ENCODE measurements at places on chromosomes 5 and 9.

DNA sequence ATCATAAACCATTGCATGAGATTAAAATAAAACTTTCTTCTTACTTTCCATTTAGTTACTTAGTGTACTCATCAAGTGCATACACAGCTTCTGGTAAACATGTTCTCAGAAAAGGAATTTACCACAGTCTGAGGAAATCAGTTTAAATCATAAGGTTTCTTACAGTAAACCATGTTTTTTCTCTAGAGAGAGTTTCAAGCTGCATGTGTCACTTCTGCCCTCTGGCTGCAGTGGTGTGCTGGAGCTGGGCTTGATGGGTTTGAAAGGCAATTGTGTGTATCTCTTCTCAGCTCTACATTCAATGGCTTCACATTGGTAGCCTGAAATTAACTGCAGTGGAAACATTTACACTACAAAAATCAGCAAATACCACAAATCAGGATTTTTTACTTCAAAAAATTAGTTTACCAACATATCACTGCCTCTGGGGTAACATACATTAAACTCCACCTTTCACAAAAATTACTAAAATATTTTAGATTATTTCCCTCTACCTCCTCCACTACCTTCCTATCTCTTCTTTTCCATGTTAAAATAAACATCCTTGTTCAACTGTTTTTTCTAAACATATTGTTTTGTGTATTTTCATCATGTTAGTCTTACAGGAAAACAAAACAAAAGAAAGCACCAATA is 414.3 kb downstream of the ANXA1 start:
- DNase-seq = peak; percentile 0

DNA sequence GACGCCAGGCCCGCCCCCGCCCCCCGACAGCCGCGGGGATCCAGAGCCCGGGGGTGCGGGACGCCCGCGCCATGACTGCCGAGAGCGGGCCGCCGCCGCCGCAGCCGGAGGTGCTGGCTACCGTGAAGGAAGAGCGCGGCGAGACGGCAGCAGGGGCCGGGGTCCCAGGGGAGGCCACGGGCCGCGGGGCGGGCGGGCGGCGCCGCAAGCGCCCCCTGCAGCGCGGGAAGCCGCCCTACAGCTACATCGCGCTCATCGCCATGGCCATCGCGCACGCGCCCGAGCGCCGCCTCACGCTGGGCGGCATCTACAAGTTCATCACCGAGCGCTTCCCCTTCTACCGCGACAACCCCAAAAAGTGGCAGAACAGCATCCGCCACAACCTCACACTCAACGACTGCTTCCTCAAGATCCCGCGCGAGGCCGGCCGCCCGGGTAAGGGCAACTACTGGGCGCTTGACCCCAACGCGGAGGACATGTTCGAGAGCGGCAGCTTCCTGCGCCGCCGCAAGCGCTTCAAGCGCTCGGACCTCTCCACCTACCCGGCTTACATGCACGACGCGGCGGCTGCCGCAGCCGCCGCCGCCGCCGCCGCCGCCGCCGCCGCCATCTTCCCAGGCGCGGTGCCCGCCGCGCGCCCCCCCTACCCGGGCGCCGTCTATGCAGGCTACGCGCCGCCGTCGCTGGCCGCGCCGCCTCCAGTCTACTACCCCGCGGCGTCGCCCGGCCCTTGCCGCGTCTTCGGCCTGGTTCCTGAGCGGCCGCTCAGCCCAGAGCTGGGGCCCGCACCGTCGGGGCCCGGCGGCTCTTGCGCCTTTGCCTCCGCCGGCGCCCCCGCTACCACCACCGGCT is 1.0 kb downstream of the FOXE1 start:
- DNase-seq = no peak

DNA sequence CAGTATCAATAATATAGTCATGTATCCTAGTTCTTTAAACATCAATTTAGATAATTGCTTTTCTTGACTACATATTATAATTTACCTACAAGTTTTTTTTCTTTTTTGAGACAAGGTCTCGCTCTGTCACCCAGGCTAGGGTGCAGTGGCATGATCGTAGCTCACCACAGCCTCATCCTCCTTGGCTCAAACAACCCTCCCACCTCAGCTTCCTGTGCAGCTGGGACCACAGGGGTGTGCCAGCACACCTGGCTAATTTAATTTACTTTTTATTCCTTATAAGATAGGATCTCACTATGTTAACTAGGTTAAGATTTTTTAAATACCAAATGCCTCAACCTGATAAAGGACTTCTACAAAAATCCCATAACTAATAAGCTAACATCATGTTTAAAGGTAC is 21.1 kb downstream of the UIMC1 start:
- DNase-seq = no peak

DNA sequence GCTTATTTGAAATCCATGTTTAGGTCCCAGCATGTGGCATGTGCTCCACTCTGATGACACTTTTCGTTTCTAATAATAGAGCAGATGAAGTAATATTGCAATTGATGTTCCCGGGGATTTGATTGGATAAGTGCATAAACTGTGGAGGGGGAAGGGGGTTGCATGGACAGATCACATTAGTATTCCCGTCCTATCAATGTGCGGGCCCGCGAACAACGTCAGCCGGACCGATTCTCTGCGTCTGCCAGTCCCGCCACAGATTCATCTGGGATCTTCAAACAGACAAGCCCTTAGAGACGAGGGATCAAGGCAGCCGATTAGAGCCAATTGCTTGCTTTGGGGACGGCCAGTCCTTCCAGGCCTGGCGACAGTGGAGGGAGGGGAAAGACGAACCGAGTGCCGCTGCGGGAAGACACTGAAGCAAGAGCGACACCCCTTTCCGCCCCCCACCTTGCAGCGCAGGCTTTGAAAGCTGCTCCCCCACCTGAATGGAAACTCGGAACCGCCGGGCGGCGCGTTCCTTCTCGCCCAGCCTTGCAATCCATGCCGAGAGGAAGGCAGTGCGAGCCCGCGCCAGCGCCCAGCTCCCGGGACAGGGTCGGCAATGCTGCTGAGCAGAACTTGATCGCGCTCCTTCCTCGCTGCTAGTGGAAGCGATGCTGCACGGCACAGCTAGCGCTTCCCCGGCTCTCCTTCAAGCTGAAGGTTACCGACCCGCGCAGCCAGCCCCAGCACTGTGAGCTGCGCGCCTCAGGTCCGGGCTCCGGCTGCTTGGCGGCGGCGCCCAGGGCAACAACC is at the start of gene RGS7BP:
Gene RGS7BP (plus strand): TSS at position 247 of the 798 bp plus-strand sequence. CDS start 610 bp downstream, outside the sequence.
- peak; percentile 56 for DNase-seq

GRCh38 chr5:54944364-54944763 is 41.0 kb downstream of the ESM1 start:
- DNase-seq = peak; percentile 41

DNA sequence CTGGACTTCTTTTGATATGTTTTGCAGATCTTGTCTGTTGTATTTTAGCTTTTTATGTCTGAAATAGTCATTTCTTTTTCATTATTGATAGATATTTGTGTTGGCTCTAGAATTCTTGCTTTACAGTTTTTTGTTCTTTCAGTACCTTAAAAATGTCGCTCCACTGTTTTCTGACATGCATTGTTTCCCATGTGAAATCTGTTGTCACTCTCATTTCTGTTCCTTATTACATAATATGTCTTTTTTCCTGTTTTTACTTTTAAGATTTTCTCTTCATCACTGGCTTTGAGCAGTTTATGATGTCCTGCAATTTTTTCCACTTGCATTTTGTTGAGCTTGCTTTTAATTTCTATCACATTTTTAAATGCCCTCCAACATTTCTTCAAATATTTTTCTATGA is 270.4 kb upstream of the TARS1 start:
- DNase-seq = no peak

DNA sequence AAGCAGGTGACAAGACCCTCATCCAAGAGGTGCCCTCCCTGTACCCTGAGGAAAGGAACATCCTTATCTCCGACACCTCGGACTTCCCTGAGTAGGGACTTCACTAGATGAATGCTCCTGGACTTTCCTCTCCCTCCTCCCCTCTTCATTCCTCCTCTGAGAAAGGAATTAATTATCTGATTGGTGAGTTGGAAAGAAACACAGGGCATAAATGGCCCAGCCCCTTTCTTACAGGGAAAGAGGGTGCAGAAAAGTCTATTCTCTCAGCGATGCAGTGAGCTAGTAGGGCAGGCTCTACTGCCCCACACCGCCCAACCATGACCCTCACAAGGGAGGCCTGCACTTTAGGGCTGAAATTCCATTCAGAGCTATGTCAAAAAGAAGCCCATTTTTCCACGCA is 87.5 kb downstream of the TTC39B start:
- DNase-seq = no peak

- no peak for DNase-seq
Observed at GRCh38 chr5:172946146-172946545, 13.1 kb upstream of the RPL26L1 start.

- DNase-seq = peak; percentile 57
Observed at GRCh38 chr9:85425153-85425611, 316.6 kb downstream of the AGTPBP1 start.

DNA sequence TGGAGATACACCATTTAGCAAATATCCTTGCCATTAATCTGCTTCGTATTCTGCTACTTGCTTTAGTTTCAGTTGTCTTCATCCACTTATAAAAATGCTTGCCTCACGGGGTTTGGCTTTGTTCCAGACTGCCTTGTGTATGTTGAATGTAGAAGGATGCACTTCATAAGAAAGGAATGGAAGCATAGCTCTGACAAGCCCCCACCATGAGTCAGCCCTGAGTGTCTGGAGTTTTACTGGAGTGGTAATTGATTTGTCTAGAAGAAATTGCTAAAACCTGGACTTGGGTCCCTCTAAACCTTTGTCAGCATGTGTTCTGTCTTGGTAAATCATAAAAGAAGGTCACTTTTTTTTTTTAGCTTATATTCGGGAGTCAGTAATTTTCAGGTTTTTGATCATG is 4.6 kb downstream of the TEX48 start:
- peak; percentile 75 for DNase-seq

GRCh38 chr5:52727576-52727975 is 60.1 kb upstream of the ITGA1 start:
- no peak for DNase-seq
